ENCODE measurements at places on chromosomes 7 and 10.

DNA sequence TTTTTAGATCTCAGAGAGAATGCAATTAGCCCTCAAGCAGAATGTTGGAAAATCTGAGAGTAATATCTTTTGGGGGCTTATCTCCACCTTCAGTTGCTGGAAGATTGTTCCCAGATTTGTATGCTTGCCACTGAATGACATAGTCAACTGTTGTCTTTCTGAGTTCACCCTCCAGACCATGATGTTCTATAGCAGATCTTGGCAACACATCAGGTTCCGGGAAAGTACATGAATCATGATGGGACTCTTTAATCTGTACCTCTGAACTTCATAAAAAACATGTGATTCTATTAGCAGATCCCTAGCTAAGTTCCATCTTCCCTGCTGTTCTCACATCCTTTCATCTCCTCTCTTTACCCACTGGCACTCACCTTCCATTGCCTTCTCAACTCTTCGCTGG, 68.9 kb downstream of the PLCE1 start:
- DNase-seq, result no peak

GRCh38 chr7:19376538-19376937, 231.3 kb upstream of the FERD3L start:
- DNase-seq, result no peak

GRCh38 chr7:139602143-139602722, 78.7 kb downstream of the CLEC2L start:
- DNase-seq, result no peak

- no peak for DNase-seq
Measured at GRCh38 chr7:129832701-129833227, 120.0 kb downstream of the UBE2H start.

- no peak for DNase-seq
Measured at GRCh38 chr7:41540601-41541000, 162.3 kb downstream of the INHBA start.

DNA sequence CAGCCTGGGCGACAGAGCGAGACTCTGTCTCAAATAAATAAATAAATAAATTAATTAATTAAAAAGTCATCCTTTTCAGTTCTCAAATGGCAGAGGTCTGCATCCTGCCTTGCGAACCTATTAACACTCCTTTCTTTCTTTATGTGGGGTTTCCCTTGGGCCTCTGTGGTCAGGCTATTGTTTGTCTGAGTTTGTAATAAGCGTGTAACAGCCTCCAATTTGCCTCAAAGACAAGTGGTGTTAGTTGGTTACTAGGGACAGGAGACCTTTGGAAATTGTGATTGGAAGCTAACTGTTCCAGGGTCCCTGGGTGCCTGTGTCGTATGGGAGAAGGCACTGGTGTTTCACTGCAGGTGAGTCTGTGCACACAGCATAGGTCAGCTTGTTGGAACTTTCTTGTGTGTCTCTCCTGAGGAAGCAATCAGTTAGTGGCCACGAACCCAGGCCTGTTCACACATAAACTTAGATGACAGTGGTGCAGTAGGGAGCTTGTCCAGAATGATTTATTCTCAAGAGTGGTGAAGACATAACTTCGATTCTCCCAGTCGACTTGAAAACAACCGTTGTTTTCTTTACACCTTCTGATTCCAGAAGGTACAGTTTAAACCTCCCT, 33.5 kb downstream of the TCF7L2 start:
- no peak for DNase-seq
